NCI-H187 treated with DMSO at 0.1 percent for 48 hours (cell line): ENCODE measurements at places on chromosomes 5 and 9.

GRCh38 chr5:28632607-28633006, 1594.2 kb upstream of the CDH9 start:
- DNase-seq = no peak

DNA sequence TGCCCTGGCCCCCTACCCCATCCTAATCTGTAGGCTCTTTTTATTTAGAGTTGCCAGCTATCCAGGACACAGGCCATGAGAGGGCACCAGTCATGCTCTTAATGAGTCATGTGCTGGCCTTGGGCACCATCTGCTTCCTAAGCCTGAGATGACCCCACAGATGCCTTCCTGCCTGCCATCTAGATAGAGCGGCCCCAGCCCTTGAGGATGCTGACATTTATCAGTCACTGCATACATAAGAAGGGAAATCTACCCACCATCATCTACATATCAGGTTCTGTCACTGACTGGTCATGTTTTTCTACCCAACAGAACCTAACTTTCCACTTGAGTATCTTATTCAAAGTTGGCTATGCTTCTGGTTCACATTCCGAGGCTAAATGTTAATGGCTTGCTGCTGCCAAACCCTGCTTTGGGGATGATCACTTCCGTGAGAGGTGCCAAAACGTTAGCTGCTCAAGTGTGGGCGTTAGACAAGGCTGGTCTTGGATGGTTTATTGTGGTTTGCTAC, 49.9 kb upstream of the TTC23L start:
- no peak for DNase-seq

DNA sequence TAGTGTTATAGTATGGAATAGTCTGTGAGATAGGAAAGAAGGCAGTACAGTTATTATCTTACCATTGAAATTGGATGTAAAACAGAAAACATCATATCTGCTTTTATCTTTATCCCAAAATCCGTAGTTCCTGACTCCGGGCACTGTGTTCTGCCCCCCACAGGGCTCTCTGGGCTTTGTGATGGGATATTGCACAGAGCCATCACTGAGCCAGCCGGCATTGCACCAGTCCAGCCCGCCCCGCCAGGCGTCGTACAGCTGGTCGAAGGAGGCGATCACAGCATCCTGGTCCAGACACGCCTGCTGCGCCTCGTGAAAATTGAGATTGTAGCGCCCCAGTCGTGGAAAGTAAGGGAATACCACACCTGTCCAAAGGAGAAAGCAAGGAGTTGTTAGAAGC, 76.4 kb downstream of the HAPLN1 start:
- no peak for DNase-seq

GRCh38 chr5:113022661-113023060, 46.1 kb downstream of the DCP2 start:
- no peak for DNase-seq

DNA sequence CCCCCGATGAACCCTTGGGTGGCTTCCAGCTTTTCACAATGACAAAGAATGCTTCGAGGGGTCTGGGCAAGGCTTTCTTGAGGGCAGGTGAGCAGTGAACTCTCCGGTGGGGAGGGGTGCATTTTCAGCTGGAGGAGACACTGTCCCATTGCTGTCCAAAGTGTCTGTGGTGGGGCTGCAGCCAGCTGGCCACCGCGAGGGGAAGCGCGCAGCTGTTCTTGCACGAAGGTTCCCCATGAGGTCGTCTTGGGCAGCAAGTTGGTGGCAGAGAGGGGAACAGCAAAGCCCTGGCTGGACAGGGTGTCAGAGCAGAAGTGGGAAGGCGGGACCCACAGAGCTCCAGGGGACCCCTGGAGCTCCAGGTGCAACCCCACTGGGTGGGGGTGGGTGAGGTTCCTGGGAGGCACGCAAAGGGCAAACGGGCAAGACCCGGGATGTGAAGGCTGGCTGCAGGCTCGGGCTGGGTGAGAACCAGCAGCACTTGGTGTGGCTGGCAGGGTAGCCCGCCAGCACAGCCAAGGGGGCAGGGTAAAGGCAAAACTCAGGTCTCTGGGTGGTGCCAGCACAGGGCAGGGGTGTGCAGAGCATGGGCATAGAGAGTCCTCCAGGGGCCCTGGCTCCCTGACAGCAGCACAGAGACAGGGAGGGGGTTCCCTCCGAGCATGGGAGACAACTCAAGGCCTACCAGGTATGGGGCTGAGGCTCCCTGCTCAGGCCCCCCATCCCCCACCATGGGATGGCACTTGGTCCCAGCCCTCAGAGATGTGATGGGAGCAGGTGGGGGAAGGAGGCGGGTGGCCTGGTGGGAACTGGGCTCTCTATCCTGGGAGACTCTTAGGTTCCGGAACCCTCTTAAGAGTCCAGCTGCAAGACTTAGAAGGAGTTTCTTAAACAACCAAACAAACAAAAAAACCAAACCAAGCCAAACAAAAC, 26.6 kb downstream of the TSPAN17 start:
- DNase-seq = no peak

DNA sequence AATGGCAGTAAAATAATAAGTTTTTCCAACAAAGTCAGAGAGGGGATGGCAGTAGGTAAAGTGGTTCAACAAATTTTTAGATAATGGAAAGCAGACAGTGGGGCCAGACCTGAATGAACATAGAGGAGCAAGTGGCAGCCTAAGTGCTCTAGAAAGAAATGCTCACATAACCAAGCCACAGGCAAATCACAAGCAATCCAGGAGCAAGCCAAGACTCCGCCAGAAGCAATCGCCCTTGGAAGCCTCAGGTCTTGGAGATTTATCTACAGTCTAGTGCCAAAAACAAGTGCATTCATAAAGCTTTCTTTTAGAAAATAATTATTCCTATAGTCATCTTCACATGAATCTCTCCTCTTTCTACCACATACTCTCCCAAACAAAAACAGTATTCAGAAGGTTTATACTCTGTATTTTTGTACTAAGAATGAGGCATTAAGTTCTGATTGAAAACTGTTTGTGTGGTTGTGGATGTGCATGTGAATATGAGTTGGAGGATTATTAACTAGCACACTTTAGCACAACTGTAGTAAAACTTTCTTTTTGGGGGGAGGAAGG, 375.5 kb downstream of the CDH9 start:
- DNase-seq = no peak

- no peak for DNase-seq
These were observed 24.3 kb upstream of the RPS14 start for GRCh38 chr5:150473673-150474358.

- DNase-seq = no peak
These were observed 380.5 kb upstream of the SMC2 start for GRCh38 chr9:103713631-103714030.

- DNase-seq = no peak
These were observed at the start of gene PCDHGA3 for GRCh38 chr5:141343242-141343952. Gene PCDHGA3, plus strand, starts transcription at chr5:141343829. Its CDS starts 205 bp downstream, at chr5:141344034.

- no peak for DNase-seq
These were observed 103.1 kb upstream of the ISL1 start for GRCh38 chr5:51279983-51280706.

- DNase-seq = no peak
These were observed 1967.0 kb upstream of the CDH9 start for GRCh38 chr5:29005386-29005785.
